ENCODE measurements at places on chromosomes 6 and 20.

- no peak for DNase-seq
Measured at GRCh38 chr6:101088594-101088993, 207.5 kb upstream of the ASCC3 start.

GRCh38 chr6:61977947-61978346 is 308.1 kb downstream of the KHDRBS2 start:
- no peak for DNase-seq

- no peak for DNase-seq
Measured at GRCh38 chr6:70099732-70100131, 203.2 kb downstream of the COL9A1 start.

GRCh38 chr6:16130932-16131387 is 2.1 kb downstream of the MYLIP start:
- DNase-seq = peak; percentile 54

All from epithelial cell of proximal tubule (primary cell).